ENCODE measurements at places on chromosomes 13 and 19. TPM values are rescaled to one million over a fixed set of nuclear protein-coding genes. Genes with fewer than 3 reads are reported as not detected.

Gene ERICH6B
- total RNA-seq: not detected

Gene OR7D2
- not detected for total RNA-seq

Gene SELENOV
- total RNA-seq: 9.9 TPM

Gene KLK15
- not detected for total RNA-seq

GRCh38 chr13:76928456-76928855 is 19.9 kb upstream of the ACOD1 start:
- DNase-seq: no peak

DNA sequence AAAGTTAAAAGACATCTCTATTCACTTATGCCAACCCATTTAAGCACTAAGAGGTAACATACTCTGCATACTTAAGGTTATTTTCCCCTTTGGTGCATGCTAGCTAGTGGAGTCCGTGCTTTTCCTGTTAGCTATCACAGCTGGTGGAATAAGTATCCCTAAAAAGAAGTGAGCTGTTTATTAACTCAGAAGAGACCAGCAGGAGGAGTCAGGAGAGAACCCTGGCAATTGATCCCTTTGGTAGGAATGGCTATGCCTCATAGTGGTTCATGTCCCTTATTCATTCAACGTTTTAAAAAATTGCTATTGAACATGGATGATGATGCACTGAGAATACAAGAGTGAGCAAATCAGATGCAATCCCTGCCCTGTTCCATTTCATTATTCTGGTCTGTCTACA is 12.4 kb upstream of the NEK5 start:
- DNase-seq: no peak
